ENCODE measurements at places on chromosomes 4 and X.

- DNase-seq, result no peak
These were observed 237.1 kb downstream of the ZNF674 start for GRCh38 chrX:46308110-46308509.

DNA sequence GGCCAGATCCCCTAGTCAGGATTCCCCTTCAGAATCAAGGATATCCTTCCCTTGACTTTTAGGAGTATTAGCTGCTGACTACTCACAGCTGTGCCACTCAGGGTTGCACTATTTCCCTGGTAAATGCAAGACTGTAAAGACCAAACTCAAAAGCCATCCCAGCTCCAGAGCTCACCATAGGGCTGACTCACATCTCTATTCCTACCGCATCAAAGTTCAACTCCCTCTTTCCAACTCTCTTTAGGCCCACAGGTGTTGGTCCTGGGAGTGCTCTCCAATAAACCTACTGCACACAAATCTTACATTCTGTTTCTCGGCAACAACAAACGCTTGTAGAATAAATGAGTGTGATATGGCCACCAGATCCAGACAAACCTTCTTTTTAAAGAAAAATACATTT is 109.6 kb downstream of the PPP3CA start:
- no peak for DNase-seq

DNA sequence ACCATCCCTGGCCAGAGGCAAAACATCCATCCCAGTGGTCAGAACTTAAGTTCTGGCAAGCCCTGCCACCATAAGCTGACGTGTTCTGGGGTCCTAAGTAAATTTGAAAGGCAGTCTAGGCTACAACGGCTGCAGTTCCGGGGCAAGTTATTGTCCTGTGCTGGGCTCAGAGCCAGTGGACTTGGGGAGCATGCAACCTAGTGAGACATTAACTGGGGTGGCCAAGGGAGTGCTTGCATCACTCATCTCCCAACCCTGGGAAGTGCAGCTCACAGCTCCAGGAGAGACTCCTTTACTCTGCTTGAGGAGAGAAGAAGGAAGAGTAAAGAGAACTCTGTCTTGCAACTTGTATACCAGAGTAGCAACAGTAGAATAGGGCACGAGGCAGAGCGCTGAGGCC is 425.4 kb upstream of the PITX2 start:
- DNase-seq, result no peak

GRCh38 chrX:134435894-134436293 is 24.1 kb upstream of the HPRT1 start:
- DNase-seq, result no peak

DNA sequence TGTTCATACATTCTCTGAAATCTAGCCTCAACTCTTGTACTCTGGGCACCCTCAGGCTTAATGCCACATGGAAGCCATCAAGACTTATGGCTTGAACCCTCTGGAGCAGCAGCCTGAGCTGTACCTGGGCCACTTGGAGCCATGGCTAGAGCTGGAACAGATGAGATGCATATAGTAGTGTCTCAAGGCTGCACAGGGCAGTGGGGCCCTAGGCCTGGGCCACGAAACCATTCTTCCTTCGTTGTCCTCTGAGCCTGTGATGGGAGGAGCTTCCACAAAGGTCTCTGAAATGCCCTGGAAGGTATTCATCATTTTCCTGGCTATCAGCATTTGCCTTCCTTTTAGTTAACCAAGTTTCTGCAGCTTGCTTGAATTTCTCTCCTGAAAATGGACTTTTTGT is 1427.2 kb upstream of the PCDH10 start:
- no peak for DNase-seq

- no peak for DNase-seq
These were observed 204.2 kb downstream of the PALLD start for GRCh38 chr4:168701061-168701460.

DNA sequence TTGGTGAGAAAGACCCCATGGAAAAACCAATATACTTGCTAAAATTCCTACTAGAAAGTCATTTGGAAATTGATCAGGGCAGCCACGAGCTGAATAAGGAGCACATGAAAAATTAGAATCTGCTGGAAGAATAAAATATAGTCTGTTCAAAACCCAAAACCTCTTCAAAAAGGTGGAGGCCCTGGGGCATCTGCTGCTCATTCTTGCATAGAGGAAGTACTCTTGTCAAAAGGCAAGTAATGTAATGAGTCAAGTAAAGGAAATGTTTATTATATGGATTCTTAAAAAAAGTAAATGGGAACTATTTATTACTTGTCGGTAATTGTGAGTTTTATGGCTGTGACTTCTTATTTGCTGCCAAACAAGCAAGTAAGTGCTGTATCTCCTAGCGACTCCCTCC is 109.5 kb downstream of the GK start:
- DNase-seq, result no peak

GRCh38 chrX:68848189-68848940 is 19.5 kb downstream of the EFNB1 start:
- no peak for DNase-seq

- no peak for DNase-seq
These were observed 117.6 kb upstream of the ATOH1 start for GRCh38 chr4:93710847-93711430.

GRCh38 chr4:74364652-74365491 is at the start of gene EREG:
Gene EREG, plus strand, starts transcription at chr4:74365145. Its CDS starts 164 bp downstream, at chr4:74365309.
- peak; percentile 3 for DNase-seq

DNA sequence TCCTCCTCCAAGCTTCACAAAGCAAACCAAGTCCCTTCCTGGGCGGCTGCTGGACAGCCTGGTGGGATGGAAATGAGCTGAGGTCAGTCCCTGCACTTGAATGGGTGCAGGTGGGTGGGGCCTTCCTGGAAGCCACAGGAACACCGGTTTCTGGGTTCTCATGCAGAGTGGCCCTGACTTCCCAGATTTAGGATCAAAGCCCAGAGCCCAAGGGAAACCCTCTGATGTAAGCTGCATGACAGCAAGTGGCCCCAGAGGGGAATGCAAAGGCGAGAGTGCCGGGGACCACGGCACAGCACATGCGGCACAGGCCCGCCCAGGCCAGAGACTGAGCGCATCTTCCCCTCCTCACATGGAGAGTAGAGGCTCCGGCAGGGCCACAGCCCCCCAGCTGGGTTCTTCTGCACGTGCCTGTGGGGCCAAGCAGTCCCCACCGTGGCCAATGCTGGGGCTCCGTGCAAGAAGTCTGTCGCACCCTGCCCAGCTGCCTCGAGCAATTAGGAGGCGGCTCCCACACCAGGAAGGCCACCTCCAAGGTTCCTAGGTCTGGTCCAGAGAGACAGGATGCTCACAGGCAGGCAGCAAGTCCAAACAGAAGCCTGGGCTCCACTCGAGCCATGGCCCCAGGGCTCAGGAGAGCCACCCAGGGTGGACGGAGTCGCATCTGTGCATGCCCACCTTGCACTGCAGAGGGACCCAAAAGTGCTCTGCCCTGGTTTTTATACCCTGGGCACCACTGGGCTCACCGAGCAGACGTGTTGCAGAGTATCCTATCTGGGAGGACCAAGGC is 83.0 kb downstream of the HTRA3 start:
- no peak for DNase-seq

- no peak for DNase-seq
These were observed 39.3 kb downstream of the GASK1B start for GRCh38 chr4:158133551-158133950.
